ENCODE measurements at places on chromosomes 13 and 19.

DNA sequence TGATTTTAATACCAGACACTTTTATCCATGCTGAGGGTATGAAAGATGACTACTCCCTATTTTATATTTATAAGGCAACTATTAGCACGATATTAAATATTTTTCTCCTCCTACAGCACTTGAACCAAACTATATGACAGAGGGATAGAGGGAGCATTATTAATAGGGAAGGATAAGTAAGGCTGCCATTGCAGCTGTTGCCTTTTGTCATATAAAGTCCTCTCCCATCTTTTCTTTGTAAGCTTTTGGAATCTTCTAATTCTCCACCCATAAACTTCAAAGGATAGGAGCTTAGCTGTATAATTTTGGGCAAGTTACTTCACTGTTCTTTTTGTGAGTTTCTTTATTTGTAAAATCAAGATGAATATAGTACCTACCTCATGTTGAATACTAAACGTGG, 95.4 kb downstream of the ZMYM2 start:
- no peak for DNase-seq

- DNase-seq = no peak
Observed at GRCh38 chr13:30331331-30331771, 24.0 kb upstream of the KATNAL1 start.

DNA sequence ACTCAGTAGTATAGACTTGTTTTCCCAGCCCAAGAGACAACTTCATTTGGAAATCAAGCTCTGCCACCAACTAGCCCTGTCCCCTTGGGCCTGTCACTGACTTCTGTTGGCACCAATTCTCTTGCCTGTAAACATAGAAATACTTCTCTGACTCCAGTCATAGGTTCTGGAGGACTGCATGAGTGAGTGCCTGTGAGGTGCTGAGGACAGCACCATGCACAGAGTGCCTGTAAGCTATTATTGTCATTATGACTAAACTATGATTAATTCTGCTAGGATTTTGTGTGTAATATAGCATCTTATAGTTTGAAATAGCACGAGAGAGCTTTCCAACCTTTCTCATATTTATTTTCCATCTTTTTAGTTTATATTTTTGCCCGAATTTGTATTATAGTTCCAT, 247.9 kb downstream of the MYO16 start:
- no peak for DNase-seq

DNA sequence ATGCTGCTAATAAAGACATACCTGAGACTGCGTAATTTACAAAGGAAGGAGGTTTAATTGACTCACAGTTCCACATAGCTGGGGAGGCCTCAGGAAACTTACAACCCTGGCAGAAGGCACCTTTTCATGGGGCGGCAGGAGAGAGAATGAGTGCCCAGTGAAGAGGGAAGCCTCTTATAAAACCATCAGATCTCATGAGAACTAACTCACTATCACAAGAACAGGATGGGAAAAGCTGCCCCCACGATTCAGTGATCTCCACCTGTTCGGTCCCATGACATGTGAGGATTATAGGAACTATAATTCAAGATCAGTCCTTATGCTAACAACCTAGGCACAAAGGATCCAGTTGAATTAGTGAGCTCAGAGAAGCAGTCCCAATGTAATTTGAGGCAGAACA, 59.4 kb downstream of the GPC6 start:
- DNase-seq = no peak

DNA sequence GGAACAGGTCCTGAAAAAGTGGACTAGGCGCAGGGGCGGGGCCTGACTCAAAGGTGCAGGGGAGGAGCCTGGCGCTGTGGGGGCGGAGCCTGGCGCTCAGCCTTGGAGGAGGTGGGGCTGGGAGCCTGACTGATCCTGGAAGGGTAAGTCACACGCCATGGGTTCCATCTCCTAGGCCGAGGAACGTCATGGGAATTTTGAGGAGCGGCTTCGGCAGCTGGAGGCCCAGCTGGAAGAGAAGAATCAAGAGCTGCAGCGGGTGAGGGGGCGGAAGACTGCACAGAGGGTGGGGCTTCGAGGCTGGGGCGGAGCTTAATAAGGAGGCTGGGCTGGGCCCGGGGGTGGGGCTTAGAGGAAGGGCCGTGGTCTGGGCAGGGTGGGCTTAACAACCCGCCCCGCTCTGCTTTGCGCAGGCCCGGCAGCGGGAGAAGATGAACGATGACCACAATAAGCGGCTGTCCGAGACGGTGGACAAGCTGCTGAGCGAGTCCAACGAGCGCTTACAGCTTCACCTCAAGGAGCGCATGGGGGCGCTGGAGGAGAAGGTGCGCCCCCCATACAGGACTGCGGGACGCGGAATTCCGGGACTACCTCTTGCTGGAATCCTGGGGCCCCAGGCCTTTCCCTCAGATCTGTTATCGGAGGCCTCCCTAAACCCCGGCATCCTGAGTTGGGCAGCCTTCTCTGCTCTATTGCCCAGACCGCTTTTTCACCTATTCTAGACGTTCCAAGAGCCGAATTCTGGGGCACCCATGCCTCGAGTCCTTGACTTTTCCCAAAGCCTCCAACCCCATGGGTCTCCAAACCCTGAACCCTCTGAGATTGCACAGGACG, 14.5 kb downstream of the PPFIA3 start:
- DNase-seq = peak; percentile 85

- no peak for DNase-seq
Observed at GRCh38 chr19:41548954-41549688, 26.8 kb upstream of the CEACAM21 start.
